ENCODE measurements at places on chromosomes 5 and 9.

DNA sequence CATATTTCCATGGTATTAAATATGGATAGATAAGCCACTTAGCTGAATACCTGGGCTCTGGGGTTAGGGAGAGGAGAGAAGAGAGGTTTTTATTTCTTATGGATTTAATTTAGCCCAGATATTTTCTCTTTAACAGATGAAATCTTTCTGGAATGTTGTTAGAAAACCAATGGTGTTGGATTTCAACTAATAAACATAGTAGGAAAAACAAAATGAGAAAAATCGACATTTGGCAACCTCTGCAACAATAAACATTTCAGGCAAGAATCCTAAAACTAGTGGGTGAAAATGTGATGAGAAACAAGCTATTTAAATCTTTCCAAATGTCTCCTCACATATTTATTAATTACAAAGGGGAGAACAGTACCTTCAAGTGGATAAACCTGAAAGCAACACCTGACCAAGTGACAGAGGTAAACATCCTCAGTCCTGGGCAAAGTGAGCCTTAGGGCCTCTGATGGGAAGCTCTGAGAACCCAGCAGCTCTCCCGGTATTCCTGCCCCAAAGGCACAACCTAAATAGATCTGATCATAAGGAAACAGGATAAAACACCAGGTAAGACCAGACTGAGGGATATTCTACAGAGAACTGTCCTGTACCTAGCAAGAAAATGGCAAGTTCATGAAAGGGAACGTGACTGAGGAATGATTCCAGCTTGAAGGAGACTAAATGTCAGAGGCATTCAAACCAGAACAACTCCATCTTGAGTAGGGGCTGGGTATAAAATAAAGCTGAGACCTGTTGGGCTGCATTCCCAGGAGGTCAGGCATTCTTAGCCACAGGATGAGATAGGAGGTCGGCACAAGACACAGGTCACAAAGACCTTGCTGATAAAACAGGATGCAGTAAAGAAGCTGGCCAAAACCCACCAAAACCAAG lies 163.7 kb downstream of the ESM1 start:
- DNase-seq, result no peak

- peak; percentile 26 for DNase-seq
Observed at GRCh38 chr5:32538031-32538547, 47.3 kb upstream of the SUB1 start.

- no peak for DNase-seq
Observed at GRCh38 chr9:124329206-124329792, 71.5 kb downstream of the NEK6 start.

GRCh38 chr9:116786737-116787136 lies 99.6 kb downstream of the TRIM32 start:
- DNase-seq, result no peak

DNA sequence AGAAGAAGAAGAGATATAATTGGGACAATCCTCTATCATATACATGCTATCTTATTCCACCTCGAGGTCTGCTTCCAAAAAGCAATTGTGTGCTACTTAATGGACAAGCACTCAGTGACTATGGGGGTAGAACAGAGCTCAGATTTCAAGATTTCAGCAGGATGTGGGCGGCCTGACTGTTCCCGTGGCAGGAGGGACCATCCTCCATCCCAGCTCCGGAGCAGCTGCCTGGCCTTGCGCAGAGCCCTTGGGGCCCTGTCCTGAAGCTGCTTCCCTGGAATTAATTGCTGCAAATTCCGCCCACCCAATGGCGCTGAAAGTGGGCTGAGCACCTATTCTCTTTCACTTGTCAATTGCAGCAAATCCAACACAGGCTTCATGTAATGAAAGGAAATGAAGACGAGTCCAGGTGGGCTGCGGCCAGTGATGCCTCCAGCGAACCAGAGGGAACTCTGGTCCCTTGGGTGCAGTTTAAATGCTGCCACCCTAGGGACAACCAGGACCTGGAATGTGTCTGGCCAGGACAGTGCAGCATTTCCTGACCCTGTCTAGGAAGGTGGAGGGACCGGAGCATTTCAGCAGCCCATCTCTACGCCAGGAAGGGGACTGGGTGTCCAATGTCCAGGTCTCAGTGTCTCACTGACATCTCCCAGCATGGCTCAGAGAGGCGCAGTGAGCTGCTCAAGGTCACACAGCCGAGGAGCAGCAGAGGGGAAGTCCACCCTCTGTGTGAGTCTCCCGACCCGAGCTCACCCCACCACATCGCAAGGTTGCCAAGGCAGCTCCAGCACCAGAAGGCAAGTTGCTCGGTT lies 50.5 kb upstream of the FCN1 start:
- no peak for DNase-seq

GRCh38 chr5:163433271-163433670 lies 4.1 kb upstream of the CCNG1 start:
- DNase-seq, result no peak

DNA sequence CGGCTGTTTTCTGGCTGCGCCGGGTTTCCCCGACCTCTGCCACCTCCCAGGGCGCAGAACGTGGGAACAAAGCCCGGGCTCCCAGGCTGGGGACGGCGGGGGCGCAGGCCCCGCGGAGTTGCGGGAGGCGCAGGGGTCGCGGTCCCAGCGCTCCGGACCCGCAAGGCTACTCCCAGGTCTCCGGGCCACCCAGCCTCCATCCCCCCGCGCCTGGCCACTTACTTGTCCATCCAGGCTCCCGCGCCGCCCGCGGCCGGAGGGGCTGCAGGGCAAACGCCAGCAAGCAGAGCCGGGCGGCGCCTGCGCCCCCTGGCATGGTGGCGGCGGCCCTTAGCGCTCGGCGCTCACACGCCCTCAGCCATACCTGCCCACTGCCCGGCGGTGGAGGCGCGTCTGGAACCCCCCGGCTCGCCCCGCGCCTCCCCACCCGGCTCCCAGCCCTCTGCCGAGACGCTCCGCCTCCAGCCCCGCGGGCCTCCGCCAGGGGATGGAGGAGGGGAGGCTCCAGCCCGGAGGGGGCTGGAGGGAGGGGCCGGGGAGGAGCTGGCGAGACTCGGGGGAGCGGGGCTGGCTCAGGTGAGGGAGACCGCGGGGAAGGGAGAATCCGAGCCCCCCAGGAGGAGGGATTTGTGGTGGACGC lies at the start of gene ADAM19:
Gene ADAM19 (minus strand): TSS at position 395 of the 640 bp plus-strand sequence. CDS start 79 bp downstream, at position 316.
- peak; percentile 58 for DNase-seq

- DNase-seq, result no peak
Observed at GRCh38 chr5:178094345-178094744, 19.0 kb upstream of the N4BP3 start.

- no peak for DNase-seq
Observed at GRCh38 chr9:83434254-83434653, 103.9 kb downstream of the FRMD3 start.

DNA sequence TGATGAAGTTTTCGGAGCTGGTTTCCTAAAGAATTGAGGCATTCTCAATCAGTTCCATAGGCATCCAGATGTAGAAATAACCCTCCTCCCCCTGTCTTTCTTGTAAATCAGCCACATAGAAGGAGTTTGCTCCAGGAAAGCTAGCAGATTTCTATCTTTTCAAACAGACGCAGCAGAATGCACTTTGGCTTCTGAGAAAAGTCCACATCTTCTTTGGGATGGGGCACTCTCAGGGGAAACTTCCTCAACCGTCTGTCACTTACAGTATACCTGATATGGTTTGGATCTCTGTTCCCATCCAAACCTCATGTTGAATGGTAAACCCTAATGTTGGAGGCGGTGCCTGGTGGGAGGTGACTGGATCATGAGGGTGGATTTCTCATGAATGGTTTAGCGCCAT lies 94.1 kb downstream of the SNCAIP start:
- DNase-seq, result no peak

DNA sequence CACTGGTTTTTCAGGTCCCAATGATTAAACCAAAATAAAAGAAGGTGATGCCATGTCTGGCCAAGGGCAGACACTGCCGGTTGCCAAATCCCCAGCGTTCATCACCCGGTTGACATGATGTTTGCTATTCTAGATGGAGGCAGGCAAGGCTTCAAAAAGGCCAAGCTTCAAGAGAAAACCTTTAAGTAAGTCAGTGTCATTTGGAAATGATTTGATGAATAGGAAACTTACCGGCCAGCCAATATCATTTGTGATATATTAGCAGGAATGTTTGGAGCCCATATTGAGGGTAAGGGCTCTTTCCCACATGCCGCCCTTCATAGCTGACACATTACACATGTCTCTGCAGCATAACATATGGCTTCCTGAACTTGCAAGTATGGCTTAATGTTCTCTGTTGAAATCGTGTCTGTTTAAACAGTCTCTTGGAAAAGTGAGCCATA lies 89.5 kb upstream of the TTC23L start:
- DNase-seq, result no peak

- DNase-seq, result no peak
Observed at GRCh38 chr9:99593610-99594009, 228.1 kb upstream of the NR4A3 start.

GRCh38 chr9:21559402-21560280 lies 77.5 kb upstream of the IFNE start:
- peak; percentile 32 for DNase-seq

DNA sequence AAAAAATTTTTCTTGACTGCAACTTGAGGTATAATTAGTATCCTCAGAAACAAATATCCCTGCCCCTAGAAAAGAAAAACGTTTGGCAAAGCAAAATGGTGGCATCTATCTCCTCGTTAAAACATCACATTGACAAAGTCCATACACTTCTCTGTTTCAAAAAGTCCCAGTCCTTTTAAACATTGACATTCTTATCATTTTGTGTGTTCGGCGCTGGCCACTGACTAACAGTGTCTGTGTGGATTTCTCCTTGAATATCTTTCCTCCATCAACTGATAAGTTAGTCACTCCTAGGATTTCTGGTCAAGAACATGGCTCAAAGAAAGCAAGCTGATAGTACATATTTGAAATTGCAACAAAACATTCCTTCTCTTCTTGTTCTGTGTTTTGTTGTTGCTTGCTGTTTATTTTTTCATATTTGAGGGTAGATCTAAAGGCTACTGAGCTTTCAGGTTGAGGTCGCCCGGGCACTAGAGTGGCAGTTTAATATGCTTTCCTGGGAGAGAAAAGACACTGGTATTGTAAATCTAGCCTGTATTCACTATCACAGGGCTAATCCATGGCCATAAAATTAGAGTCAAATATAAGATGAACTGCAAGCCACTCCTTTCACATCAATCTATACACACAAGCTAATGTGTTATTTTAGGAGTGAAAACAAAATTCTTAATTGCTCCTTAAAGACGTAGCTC lies 8.5 kb upstream of the PPIC start:
- DNase-seq, result no peak

GRCh38 chr5:98200726-98201541 lies 572.5 kb upstream of the RGMB start:
- DNase-seq, result no peak

DNA sequence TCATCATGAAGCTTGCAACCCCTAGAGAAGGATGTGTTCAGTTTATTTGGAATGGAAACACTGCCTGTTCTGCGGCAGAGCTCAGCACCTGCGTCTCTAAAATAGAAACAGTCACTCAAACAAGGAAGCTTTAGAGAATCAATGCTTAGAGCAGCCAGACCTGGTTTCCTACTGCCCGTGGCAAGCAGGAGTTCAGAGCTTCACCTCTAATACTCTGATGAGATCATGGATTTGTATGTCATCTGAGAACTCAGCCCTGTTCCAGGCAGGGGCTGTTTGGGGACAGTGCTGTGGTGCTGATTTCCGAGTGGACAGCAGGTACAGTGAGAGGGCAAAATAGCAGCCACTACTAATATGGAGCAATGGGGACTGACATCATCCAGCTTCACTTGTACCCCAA lies 236.0 kb upstream of the IRX1 start:
- no peak for DNase-seq

GRCh38 chr9:95776176-95776575 lies 99.3 kb upstream of the ERCC6L2 start:
- no peak for DNase-seq

DNA sequence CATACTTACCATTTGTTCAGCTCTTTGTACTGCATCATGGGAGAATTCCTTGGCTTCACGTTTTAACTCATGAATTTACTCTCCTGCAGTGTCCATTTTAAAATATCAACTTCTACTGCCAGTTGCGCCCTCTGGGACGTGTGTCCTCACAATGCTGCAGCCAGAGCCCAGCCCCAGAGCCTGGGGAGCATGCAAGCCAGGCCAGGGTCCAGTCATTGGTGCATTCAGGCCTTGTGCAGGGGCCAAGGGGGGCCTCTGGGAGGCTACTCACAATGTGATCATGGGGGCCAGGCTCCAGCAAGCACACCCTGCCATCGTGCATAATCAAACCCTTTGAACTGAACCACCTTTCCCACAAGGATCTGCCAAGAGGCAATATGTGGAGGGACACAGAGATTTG lies 105.6 kb upstream of the CCDC112 start:
- DNase-seq, result no peak

- no peak for DNase-seq
Observed at GRCh38 chr5:136979131-136979530, 520.0 kb downstream of the SPOCK1 start.

- DNase-seq, result no peak
Observed at GRCh38 chr5:61790007-61790406, 457.9 kb downstream of the ZSWIM6 start.

DNA sequence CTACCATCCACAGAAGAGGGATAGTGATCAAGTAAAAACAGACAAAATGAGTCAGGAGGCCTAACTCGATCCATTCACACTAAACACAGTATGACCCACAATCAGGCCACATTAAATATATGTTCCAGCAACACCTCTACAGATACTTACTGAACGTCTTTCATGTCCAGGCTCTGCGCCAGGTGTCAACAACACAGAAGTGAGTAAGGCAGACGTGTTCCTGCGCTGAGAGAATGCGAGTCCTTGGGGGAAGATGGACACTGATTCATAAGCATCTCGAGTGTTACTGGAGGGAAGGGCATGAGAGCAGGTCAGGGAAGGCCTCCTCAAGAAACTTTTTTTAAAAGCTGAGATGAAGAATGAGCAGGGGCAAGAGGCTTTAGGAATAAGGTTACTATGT lies 164.3 kb upstream of the CLINT1 start:
- DNase-seq, result no peak

DNA sequence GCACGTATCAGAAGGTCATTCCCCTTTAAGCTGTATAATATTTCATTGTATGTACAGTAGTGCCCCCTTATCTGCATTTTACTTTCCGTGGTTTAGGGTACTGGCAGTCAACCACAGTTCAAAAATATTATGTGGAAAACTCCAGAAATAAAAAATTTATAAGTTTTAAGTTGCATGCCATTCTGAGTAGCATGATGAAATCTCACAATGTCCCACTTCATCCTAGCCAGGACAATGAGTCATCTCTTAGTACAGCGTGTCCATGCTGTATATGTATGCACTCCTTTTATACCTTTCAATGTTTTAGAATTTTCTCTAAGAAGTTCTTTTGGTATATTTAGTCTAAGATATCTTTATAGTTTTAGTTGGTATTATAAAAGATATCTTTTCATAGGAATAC lies 115.0 kb upstream of the HAND1 start:
- no peak for DNase-seq

Measured in activated T-cell treated with anti-CD3 and anti-CD28 coated beads for 4 hours (primary cell).